ENCODE measurements at places on chromosomes 11 and 22.

DNA sequence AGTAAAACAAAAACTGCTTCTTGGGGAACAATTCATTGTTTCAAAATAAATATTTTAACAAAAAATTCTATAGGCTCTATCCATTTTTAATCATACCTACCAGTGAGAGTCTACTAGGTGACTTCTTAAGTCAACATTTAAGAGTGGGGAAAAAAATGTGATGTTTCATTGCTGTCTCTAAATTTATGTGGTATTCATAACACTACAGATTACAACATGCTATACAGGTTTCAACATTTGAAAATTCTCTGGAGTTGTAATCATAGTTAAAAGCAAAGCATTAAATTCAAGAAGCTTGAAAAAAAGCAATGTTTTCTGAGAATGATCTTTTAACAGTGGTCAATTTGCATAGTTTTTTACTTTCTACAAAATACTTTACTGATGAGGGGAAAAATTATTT, 18.3 kb downstream of the SBF2 start:
- H3K36me3 ChIP-seq, result no peaks in the 10 kb centered on the region
- no peaks in the 10 kb centered on the region for H3K4me1 ChIP-seq
- H3K27ac ChIP-seq, result no peak overlapping the region

DNA sequence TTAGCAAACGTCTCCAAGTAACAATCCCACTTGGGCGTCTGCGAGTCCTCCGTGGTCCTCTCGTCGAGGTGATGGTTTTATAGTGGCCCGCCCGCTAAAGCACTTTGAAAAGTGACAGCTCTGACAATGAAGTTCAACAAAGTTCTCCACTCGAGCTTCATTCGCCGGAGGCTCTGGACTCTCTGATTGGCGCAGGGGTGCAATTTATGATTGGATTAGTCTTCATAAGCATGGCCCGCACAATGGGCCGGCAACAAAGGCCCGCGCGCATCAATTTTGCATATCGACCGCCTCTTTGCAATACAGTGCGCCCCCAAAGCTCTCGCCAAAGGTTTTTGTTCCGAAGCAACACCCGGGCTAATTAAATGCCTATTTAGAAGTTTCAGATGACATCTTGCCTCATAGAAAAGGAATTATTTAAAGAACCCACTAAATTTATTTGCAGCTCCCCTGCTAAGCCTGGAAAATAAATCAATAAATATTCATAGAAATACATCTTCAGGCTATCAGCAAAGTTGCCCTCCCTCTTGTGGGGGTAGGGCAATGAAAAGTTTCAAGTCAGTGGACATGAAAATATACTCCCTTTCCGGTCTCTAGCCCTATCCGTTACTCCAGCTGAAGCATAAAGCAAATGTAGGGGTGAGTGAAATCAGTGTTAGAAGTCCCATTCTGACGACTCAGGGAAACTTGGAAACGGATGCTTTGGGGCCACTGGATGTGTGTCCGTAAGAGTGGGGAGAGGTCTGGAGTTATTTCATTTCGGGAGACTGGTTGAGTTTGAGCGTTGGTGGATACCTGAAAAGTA, at the start of gene DBX1:
Gene DBX1, minus strand, starts transcription at position 51 of the 805 bp plus-strand sequence. CDS start 151 bp downstream, outside the sequence.
- peaks cover 18% of the 10 kb centered on the region for H3K36me3 ChIP-seq
- peaks cover 13% of the 10 kb centered on the region for H3K4me1 ChIP-seq
- peaks cover 94% of the 10 kb centered on the region for H3K27me3 ChIP-seq

GRCh38 chr11:17604915-17605233, 57.8 kb downstream of the OTOG start:
- DNase-seq, result peak; percentile 10
- H3K4me3 ChIP-seq, result no peak overlapping the region
- H3K27me3 ChIP-seq, result peaks cover 11% of the 10 kb centered on the region
- no peaks in the 10 kb centered on the region for H3K4me1 ChIP-seq
- no peaks in the 10 kb centered on the region for H3K36me3 ChIP-seq

GRCh38 chr11:80155412-80156017, 714.7 kb upstream of the TENM4 start:
- no peaks in the 10 kb centered on the region for H3K36me3 ChIP-seq
- H3K27ac ChIP-seq, result no peak overlapping the region
- H3K27me3 ChIP-seq, result no peaks in the 10 kb centered on the region
- no peak overlapping the region for H3K4me3 ChIP-seq

- DNase-seq, result no peak
- no peak overlapping the region for H3K27ac ChIP-seq
- no peaks in the 10 kb centered on the region for H3K27me3 ChIP-seq
Observed at GRCh38 chr22:50569041-50569459, 6.3 kb upstream of the SYCE3 start.

All from central memory CD8-positive, alpha-beta T cell (primary cell).